ENCODE measurements at places on chromosomes 7 and 10.

DNA sequence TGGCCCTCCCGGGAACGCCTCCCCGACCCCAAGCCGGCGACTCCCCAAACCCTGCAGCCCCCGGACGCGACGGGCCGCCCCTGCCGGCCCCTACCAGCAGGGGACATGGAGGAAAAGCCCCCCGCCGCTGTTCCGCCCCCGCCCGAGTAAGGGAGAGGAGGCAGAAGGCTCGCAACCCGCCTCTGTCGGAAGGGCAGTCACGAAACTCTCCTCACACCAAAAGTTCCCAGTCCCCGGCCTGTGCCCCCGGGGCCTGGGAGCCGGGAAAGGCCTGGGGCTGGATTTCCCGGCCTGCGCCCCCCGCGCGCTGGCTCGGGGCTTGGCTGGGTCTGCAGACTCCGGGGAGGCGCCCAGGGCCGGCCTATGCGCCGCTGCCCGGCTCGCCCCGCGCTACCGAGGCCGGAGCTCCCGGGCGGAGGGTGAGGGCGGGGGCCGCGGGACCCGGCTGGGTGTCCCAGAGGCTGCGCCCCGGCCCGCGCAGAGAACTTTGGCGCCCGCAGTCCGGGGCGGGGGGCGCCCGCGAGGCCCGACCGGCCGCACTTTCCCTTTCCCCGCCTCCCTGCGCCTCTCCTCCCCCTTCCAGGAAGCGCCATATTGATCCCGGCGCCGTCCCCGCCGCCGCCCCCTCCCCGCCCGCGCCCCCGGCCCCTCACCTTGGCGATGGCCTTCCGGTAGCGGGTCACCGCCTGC is 728 bp downstream of the PARD3 start:
- DNase-seq, result no peak
- H3K27ac ChIP-seq, result peak overlapping the region; percentile 95
- peak overlapping the region; percentile 88 for H3K4me3 ChIP-seq

DNA sequence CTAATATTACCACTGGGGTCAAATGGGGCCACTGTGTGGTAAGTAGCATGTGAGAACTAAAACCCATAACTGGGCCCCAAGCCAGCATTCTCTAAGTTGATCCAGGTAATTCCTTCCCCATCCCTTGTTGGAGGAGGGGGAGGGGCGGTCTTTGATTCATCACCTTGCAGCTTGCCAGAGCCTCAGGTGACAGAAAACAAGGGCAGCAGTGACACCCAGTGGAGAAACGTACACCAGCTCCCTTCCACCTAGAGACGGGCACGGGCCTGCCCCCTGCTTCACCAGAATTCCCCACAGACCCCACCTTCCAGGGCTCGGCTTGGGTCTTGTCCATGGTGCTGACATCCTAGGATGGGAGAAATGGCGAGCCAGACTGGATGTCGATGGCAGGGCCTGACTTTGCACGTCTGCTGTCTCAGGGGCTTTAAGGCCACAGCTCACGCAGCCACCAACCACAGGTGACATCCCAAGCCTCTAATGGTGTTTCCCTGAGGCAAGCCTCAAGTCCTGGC is 102.0 kb downstream of the STRA8 start:
- H3K27ac ChIP-seq, result no peak overlapping the region
- H3K4me3 ChIP-seq, result no peak overlapping the region
- H3K36me3 ChIP-seq, result no peaks in the 10 kb centered on the region
- H3K4me1 ChIP-seq, result no peaks in the 10 kb centered on the region
- DNase-seq, result no peak

DNA sequence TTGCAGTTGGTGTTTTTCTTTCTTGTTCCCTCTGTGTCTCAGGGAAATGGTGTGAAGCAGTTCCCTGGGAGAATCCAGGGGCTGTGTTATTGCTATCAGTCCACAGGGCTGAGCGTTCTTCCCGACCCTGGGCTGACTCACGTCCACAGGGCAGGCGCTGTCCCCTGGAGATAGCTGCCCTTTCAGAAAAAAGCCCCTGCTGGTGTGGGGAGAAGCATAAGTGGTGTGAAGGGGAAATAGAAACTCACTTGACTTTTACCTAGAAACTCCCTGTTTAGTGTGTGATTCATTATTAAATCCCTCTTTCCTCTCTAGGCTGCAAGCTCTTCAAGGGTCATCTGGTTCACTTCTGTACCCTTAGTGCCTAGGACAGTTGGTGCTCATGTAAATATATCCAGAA is 63.3 kb upstream of the SMNDC1 start:
- H3K36me3 ChIP-seq, result no peaks in the 10 kb centered on the region
- H3K27me3 ChIP-seq, result no peaks in the 10 kb centered on the region
- no peaks in the 10 kb centered on the region for H3K4me1 ChIP-seq
- DNase-seq, result no peak
- H3K27ac ChIP-seq, result no peak overlapping the region

DNA sequence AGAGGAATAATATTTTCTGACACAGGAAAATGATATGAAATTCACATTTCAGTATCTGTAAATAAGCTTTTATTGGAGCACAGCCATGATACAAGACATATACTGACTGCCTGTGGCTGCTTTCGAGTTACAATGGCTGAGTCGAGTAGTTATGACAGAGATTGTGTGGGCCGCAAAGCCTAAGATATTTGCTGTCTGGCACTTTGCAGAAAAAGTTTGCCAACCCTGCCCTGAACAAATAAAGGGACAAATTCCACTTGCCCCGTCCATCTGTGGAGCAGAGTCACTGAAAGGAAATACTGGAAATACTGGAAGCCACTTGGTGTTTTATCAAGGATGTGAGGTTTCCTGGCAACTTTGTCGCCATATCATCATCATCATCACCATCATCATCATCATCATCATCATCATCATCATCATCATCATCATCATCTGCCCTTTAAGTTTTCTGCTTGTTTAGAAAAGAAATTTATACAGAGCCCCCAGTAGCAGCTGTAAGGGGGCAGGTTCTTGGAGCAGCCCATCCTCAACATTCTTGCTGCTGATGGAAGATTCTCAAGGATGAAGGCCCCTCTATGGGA is 85.8 kb downstream of the TCF7L2 start:
- H3K36me3 ChIP-seq, result no peaks in the 10 kb centered on the region
- H3K27me3 ChIP-seq, result no peaks in the 10 kb centered on the region
- H3K27ac ChIP-seq, result peak overlapping the region; percentile 14
- no peak overlapping the region for H3K4me3 ChIP-seq
- H3K4me1 ChIP-seq, result peaks cover 9% of the 10 kb centered on the region

- no peak overlapping the region for H3K4me3 ChIP-seq
- no peaks in the 10 kb centered on the region for H3K4me1 ChIP-seq
- no peak for DNase-seq
- H3K36me3 ChIP-seq, result peaks cover 24% of the 10 kb centered on the region
- no peak overlapping the region for H3K27ac ChIP-seq
Measured at GRCh38 chr10:101624526-101625102, 36.5 kb downstream of the DPCD start.

- no peak overlapping the region for H3K4me3 ChIP-seq
- no peak for DNase-seq
- no peaks in the 10 kb centered on the region for H3K27me3 ChIP-seq
Measured at GRCh38 chr7:50795831-50796230, 13.1 kb upstream of the GRB10 start.

GRCh38 chr10:48941427-48942075 is 1.9 kb upstream of the LRRC18 start:
- H3K27ac ChIP-seq, result no peak overlapping the region
- no peaks in the 10 kb centered on the region for H3K36me3 ChIP-seq
- H3K4me1 ChIP-seq, result no peaks in the 10 kb centered on the region
- no peak overlapping the region for H3K4me3 ChIP-seq

DNA sequence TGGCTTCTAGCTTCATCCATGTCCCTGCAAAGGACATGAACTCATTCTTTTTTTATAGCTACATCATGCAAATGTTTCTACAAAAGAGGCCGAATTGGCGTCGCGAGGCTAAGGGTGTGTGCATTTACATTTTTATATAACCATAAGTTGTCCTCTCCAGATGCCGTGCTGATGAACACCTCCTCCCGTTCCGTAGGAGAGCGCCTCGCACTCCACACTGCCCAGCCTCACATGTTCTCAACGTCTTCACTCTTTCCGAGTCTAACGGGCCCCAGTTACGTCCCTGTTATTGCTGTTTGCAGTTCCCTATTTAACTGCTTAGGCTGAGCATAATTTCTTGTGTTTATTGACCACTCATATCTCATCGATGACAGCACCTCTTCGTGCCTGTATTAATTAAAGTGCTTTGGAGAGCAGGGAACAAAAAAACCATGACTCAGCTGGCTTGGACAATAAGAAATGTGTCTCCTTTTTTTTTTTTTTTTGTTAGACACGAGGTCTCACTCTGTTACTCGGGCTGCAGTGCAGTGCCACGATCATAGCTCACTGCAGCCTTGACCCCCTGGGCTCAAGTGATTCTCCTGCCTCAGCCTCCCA is 113.5 kb upstream of the SDK1 start:
- H3K4me1 ChIP-seq, result no peaks in the 10 kb centered on the region
- DNase-seq, result no peak
- no peak overlapping the region for H3K27ac ChIP-seq
- H3K4me3 ChIP-seq, result no peak overlapping the region
- H3K27me3 ChIP-seq, result no peaks in the 10 kb centered on the region

DNA sequence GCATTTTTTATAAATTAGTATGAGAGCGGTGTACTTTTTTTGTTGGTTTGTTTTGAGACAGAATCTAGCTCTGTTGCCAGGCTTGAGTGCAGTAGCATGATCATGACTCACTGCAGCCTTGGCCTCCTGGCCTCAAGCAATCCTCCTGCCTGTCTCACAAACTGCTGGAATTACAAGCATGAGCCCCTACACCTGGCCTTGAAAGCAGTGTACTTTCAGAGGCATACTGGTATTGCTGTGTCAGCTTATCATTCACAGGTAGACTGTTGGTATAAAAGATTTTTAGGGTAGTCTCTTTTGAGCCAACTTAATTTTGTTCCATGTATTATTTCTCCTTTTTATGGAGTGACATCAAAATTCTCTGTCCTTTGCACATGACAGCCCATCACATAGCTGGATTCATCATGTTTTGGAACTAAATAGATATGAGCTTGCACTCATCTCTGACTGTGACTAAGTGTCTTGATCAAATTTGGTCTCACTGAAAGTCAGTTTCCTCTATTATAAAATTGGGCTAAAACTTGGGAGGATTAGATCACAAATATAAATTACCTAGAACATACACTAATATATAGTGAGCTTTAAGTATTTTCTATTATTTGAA is 12.4 kb downstream of the GNAT3 start:
- no peak overlapping the region for H3K4me3 ChIP-seq
- H3K27me3 ChIP-seq, result no peaks in the 10 kb centered on the region

GRCh38 chr10:76124280-76124679 is 692.9 kb downstream of the LRMDA start:
- DNase-seq, result no peak
- H3K4me1 ChIP-seq, result no peaks in the 10 kb centered on the region
- H3K27me3 ChIP-seq, result no peaks in the 10 kb centered on the region
- H3K36me3 ChIP-seq, result no peaks in the 10 kb centered on the region
- H3K27ac ChIP-seq, result no peak overlapping the region

GRCh38 chr7:131326576-131326975 is 1.1 kb upstream of the MKLN1 start:
- no peaks in the 10 kb centered on the region for H3K27me3 ChIP-seq
- no peaks in the 10 kb centered on the region for H3K36me3 ChIP-seq
- no peak for DNase-seq
- H3K27ac ChIP-seq, result peak overlapping the region; percentile 99
- H3K4me3 ChIP-seq, result no peak overlapping the region
- no peaks in the 10 kb centered on the region for H3K4me1 ChIP-seq

GRCh38 chr10:96642973-96643372 is 56.2 kb upstream of the TM9SF3 start:
- no peaks in the 10 kb centered on the region for H3K4me1 ChIP-seq
- no peaks in the 10 kb centered on the region for H3K27me3 ChIP-seq
- DNase-seq, result peak; percentile 70
- H3K27ac ChIP-seq, result no peak overlapping the region
- no peak overlapping the region for H3K4me3 ChIP-seq
- H3K36me3 ChIP-seq, result no peaks in the 10 kb centered on the region

- no peak overlapping the region for H3K27ac ChIP-seq
- H3K4me3 ChIP-seq, result no peak overlapping the region
- H3K36me3 ChIP-seq, result peaks cover 7% of the 10 kb centered on the region
- no peak for DNase-seq
- H3K4me1 ChIP-seq, result no peaks in the 10 kb centered on the region
Measured at GRCh38 chr10:24483701-24484100, 240.0 kb downstream of the ARHGAP21 start.

GRCh38 chr7:29045258-29046086 is 87.3 kb upstream of the TRIL start:
- no peak for DNase-seq
- no peaks in the 10 kb centered on the region for H3K4me1 ChIP-seq
- no peaks in the 10 kb centered on the region for H3K36me3 ChIP-seq
- H3K27me3 ChIP-seq, result no peaks in the 10 kb centered on the region
- H3K4me3 ChIP-seq, result no peak overlapping the region

DNA sequence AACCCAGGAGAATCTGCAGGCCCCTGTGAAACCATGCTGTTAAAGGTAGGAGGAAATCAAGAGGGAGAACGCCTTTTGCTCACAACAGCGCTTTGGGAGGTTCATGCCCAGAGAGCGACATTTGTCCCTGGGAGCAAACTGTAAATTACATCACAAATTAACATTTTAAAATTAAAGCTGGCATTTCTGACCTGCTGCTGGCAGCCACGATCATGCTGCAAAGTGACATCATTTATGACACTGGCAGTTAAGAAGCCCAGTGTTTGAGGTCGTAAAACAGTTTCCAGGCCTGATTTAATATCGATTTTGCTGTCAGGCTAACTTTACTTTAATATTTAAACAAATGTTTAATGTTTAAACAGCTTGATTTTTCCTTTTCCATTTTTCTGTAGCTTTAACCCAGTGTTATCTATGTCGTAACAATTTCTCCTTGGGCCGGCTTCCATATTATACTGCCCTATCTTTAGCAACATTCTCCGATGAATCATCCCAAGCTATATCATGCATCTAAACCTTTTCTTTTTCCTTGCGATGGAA is 86.5 kb upstream of the NPVF start:
- no peaks in the 10 kb centered on the region for H3K27me3 ChIP-seq
- no peak for DNase-seq
- no peak overlapping the region for H3K4me3 ChIP-seq
- H3K27ac ChIP-seq, result no peak overlapping the region
- H3K4me1 ChIP-seq, result no peaks in the 10 kb centered on the region
- no peaks in the 10 kb centered on the region for H3K36me3 ChIP-seq

DNA sequence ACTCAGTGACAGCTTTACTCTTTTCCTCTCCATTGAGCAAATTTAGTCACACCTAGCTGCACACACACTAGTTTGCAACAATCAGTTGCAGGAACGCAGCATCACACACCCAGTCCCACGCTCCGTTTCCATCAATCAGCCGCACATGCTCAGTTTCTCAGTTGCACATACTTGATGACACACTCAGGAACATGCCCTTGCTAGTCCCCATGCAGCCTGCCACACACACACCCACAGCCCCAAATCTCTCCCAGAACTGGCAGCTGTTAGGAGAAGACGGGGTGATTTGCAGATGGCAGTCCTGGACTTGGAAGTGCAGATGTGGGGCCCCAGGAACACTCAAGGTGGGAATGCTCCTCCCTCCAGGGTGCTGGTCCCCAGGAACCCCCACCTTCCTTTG is 7.7 kb downstream of the LBX1 start:
- peaks cover 61% of the 10 kb centered on the region for H3K27me3 ChIP-seq
- no peak overlapping the region for H3K4me3 ChIP-seq
- H3K4me1 ChIP-seq, result peaks cover 59% of the 10 kb centered on the region
- H3K36me3 ChIP-seq, result no peaks in the 10 kb centered on the region
